GM12864 (cell line): ENCODE measurements at places on chromosomes 4 and X.

GRCh38 chrX:25175743-25176142 lies 160.0 kb upstream of the ARX start:
- no peak for DNase-seq

DNA sequence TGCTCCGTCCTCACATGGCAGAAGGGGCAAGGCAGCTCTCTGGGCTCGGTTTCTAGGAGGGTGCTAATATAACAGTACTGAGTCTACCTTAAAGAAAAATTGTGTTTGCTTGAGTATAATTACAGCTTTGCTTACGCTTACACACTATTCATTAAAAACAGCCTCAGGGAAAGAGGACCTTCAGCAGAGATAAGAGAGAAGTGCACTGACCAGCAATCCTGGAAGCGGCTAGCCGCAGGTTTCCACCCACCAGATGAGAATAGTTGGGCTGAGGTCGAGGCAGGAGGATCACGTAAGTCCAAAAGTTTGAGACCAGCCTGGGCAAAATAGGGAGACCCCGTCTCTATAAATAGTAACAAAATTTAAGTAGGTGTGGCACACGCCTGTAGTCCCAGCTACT lies 15.2 kb upstream of the MRFAP1 start:
- no peak for DNase-seq

DNA sequence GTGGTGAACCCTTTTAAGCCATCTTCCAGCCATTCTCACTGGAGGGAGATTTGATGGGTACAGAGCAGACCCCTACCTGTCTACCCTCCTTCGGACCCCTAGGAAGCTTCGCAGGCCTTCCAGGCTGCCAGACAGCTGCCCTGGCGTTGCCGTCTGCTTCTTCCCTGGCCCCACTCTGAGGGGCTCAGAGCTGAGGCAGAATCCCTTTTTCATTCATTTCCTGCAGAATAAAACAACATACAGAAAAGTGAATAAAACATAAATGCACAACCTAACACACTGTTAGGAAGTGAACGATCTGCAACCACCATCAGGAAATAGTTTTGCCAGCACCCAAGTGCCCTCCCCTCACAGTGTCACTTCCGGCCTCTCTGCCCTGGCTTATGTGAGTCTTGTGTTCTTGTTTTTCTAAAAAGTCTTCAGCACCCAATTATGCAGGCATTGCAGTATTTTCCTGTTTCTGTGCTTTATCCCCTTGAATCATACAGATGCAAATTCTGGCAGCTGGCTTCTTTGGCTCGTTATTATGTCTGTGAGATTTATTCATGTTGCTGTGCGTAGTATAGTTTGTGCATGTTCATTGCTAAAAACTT lies 5.6 kb upstream of the ADD1 start:
- DNase-seq = no peak

GRCh38 chr4:171583790-171584189 lies 229.4 kb upstream of the GALNTL6 start:
- no peak for DNase-seq

DNA sequence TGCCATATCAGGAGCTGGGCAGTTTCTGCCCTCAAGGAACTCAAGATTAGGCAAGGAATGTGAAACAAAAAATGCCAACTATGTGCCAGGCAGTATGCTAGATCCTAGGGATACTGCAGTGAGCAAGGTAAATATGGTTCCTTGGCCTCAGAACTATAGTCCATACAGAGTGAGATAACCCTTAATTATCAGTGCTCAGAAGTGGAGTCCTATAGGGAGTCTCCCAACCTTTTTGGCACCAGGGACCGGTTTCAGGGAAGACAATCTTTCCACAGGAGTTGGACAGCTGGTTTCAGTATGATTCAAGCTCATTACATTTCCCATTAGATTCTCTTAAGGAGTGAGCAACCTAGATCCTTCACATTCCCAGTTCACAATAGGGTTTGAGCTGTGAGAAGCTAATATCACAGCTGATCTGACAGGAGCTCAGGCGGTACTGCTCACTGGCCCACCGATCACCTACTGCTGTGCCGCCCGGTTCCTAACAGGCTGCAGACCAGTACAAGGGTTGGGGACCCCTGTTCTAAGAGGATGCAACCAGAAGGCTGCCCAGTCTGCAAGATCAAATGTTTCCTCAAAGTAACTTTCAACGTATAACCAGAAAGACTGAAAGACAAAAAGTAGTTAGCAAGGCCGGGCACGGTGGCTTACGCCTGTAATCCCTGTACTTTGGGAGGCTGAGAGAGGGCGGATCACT lies 1.7 kb upstream of the SRP72 start:
- no peak for DNase-seq

- no peak for DNase-seq
Observed at GRCh38 chrX:107701493-107702121, 73.3 kb downstream of the PRPS1 start.

DNA sequence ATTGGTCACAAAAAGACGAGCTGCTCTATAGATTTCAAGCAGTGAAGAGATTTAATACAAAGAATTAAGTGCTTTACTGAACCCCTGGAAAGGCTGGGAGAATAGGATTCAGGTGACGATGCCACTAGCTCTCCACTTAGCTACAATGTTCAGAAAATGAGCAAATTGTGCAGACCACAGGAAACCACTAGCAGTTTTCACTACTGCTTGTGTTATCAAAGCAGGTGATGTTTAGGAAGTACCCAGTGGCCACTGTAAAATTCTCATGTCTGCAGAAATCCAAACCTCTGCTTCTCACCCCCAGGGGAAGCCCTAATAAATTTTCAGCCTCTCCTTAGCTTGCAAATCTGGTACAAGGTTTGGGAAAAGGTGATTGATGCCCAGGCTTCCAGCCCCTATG lies 165.1 kb downstream of the IL1RAPL1 start:
- DNase-seq = no peak

DNA sequence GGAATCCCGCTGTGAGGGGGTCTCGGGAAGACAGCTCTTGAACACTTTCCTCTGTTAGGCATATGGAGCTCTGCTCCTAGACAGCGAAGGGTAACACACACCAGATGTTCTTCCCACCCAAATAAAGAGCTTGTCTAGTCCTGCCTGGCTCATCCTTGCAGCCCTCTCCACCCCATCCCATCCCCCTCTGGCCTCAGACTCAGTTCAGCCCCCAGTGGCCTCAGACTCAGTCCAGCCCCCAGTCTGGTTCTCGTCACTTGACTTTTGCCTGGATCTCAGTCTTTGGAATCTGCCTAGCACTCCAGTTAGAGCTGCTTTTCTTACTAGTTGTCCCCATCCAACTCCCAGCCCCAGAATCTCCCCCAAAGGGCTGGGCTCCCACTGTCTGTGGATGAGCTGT lies 14.9 kb downstream of the RAB33A start:
- no peak for DNase-seq

DNA sequence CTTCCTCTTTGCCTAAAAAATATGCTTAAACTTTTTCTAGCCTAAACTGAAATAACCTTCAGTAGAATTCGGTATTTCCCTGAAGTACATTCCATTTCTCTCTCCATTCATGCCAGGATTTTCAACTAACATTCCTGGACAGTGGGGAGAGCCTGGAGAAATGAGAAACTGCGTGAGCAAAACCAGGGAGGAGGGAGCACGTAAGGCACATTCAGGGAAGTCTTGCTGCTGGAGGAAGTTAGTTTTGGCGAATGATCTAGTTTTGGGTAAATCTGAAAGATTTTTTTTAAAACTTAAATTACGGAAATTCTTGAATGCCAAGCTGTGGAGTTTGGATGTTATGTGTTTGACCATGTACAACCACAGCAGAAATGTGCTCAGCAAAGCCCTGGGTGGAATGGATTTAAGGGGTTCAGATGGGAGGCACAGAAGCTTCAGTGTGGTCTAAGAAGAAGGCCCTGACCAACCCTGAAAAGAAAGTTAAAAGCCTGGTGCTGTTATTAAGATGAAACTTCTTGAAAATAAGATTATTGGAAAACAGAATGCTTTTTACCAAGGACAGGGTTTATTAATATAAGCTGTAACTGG lies 347.8 kb downstream of the ANK2 start:
- DNase-seq = no peak

DNA sequence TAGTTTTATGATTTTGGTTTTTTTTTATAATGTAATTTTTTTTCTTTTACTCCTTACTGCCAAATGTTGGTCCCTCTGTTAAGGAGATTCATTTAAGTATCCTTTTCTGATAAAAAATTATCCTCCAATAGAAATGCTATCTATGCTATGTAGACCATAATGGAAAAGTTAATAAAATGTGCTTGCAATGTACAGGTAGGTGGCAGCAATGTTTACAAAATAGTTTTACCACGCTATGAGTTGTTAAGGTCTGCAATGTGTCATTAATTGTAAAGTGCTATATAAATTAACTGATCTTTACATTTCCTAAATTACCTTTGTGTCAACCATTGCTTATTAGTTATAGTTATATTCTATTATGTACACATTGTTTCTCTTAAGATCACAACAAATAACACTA lies 3.8 kb upstream of the CENPC start:
- no peak for DNase-seq
